G401 (cell line): ENCODE measurements at places on chromosomes 11 and 22.

GRCh38 chr11:17543041-17543440, 1.2 kb downstream of the USH1C start:
- no peak for DNase-seq

GRCh38 chr11:118870396-118871343, 13.0 kb upstream of the CXCR5 start:
- DNase-seq = peak; percentile 62

DNA sequence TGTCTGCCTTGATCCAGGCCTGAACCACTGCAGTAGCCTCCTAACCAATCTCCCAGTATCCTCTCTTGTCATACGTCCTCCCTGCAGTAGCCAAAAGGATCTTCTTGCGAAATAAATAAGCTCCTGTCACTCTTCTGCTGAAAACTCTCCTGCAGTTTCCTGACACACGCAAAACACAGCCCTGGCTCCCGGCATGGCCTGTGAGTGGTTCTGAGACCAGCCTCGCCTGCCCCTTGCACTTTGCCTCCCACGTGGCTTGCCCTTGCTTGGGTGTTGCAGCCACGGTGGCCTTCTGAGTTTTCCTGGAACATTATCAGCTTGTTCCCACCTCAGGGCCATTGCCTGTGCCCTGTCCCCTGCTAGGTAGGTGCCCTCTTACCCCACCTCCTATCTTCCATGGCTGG, 7.2 kb downstream of the ZC3H7B start:
- DNase-seq = no peak

- no peak for DNase-seq
Observed at GRCh38 chr22:45483918-45484499, 18.7 kb upstream of the FBLN1 start.

DNA sequence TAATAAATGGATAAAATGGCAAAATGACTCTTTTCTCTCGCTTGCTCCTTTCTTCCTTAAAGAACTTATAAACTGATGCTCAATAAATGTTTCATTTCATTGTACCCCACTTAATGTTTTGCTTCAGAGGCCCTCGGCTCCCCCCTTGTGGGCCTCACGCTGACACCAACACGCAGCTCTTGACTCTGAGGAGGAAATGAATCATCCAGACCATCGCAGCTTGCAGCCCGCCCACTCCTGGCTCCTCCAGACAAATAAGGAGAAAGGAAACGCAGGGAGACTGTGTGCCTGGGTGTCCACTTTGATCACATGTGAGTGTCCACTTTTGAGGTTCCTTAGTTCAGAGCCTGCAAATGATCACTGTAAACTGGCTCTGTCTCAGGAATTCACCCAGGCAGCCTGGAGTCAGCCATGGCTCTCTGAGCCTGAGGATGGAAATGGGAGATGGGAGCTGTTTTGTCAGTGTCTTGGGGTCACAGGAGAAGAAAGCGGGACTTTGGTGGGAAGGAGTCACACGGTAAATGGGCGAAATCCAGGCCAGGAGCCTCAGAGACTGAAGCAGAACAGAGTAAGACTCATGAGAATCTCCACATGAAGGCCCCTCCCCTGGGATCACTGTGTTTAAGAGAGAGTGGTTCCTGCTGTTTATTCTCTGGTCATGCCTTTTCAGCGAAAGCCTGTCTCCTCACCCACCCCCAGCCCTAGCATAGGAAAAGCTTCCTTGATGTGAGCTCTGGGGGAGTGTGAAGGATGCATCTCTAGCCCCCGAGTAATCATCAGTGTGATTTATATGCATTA, 96.5 kb downstream of the CWC15 start:
- DNase-seq = peak; percentile 57
